Activated T-helper 2 cell treated with anti-CD3 and anti-CD28 coated beads, Interferon-gamma antibody, Interleukin-2, Interleukin-4, amounts not matched to agents 10 μg/mL and 5 μg/mL and 100 μg/mL, durations not matched to agents 14 hours and 24 hours and 36 hours (primary cell): ENCODE measurements at places on chromosomes 4 and X. TPM values are rescaled to one million over a fixed set of nuclear protein-coding genes. Genes with fewer than 3 reads are reported as not detected.

The RIBC1 gene
- 0.43 and 0.90 TPM in 2 replicates for total RNA-seq

GRCh38 chrX:96372313-96373046 lies 312.2 kb upstream of the DIAPH2 start:
- no peak for DNase-seq

The LPAR4 gene
- total RNA-seq: not detected in 2 replicates

DNA sequence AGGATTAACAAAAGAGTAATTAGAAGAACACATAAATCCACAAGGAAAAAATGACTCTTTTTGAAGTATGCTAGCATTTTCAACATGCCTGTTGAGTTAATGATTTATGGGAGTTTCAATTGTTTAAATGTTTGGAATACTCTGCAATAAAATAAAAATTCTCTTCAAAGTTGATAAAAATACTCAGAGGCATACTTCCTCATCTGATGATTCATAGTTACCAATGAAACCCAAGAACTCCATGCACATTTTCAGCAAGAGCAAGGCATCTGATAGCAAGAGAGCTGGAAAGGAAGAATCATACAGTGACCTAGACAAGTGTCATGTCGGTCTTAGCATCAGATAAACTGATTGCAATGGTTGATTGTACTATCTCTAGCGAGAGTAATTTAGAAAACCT lies 443.7 kb upstream of the ATOH1 start:
- no peak for DNase-seq

DNA sequence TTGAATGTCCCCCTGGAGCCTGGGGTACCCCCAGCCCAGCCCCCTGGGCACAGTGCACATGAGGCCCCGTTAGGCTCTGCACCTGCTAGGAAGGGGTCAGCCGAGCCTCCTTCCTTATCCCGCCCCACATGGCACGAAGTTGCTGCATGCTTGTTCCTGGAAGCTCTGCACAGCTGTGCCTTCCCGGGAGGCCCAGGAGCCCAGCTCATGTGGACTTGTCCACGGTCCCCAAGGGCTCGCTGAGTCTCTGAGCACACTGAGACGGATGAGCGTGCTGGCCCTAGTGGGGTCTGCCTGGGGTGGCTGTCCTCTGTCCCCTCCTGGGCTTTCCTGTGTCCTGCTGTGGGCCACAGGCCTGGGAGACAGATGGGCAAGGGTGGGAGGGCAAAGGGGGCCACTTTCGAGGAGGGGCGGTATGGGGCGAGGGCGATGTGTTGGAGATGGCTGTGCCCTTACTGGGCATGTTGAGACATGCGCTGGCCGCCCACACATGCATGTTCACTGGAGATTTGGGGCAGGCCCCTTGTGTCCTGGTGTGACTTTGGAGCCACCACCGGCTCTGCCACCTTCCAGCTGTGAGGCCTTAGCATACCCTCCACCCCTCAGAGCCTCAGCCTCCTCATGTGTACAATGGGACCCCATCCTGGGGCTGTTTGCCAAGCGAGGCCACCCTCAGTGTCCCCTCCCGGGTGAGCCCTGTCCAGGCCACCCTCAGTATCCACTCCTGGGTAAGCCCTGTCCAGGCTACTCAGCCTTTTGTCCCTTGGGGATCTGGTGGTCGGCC lies 237.6 kb downstream of the AFAP1 start:
- DNase-seq: no peak

DNA sequence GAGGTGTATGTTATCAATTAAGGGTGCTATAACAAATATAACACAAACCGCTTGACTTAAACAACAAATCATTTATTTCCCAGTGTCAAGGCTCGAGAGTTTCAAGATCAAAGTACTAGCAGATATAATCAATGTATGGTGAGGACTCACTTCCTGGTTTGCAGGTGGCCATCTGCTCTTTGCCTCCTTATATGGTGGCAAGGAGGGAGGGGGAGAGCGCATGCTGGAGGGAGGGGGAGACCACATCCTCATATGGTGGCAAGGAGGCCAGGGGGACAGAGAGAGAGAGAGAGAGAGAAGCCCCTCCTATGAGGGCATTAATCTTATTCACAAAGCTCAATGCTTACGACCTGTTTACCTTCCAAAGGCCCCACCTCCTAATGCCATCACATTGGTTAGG lies 372.3 kb upstream of the SPOCK3 start:
- DNase-seq: no peak

The FAAH2 gene
- 2.7 and 2.9 TPM in 2 replicates for total RNA-seq

DNA sequence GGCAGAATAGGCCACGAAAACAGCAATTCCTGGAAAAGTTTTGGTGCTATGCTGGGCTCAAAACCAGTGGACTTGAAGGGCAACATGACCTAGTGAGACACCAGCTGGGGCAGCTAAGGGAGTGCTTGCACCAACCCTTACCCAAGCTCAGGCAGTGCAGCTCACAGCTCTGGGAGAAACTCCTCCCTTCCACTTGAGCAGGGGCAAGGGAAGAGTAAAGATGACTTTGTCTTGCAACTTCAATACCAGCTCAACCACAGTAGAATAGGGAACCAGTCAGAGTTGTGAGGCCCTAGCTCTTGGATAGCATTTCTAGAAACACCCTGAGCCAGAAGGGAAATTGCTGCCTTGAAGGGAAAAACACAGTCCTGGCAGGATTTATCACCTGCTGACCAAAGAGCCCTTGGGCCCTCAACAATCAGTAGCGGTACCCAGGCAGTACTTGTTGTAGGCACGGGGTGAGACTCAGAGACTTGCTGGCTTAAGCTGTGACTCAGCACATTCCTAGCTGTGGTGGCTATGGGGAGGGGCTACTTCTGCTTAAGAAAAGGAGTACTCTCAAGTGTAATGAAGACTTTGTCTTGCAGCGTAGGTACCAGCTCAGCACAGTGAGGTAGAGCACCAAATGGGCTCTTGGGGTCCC lies 19.7 kb upstream of the ABCG2 start:
- no peak for DNase-seq

DNA sequence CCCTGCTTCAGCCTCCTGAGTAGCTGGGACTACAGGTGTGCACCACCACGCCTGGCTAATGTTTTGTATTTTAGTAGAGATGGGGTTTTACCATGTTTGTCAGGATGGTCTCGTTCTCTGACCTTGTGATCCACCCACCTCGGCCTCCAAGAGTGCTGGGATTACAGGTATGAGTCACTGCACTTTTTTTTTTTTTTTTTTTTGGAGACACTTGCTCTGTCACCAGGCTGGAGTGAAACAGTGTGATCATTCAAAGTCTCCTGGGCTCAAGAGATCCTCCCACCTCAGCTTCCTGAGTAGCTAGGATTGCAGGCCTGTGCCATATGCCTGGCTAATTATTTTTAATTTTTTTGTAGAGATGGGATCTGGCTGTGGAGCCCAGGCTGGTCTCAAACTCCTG lies 338.8 kb downstream of the PPP3CA start:
- no peak for DNase-seq
